Large intestine (tissue), 12 donors: ENCODE measurements at places on chromosomes 16 and 17. TPM values are rescaled to one million over a fixed set of nuclear protein-coding genes. Genes with fewer than 3 reads are reported as not detected.

Gene EMP2
- 17.0 TPM for polyA plus RNA-seq

Gene ATP2A1
- 4.1 TPM for polyA plus RNA-seq

Gene SLC22A31
- 8.8 TPM for polyA plus RNA-seq

Gene CFAP97D1
- 0.04 TPM for polyA plus RNA-seq

Gene TMIGD1
- 43.9 TPM for polyA plus RNA-seq
